Brain (organoid and tissue), 16 donors: ENCODE measurements at places on chromosomes 5 and 9. TPM values are rescaled to one million over a fixed set of nuclear protein-coding genes. Genes with fewer than 3 reads are reported as not detected.

Gene PDE8B
- polyA plus RNA-seq, result 5.9 TPM

Gene PLEKHG4B
- 23.0 TPM for polyA plus RNA-seq

Gene PCDHGA8
- polyA plus RNA-seq, result 0.12 TPM

Gene SHOC1
- polyA plus RNA-seq, result not detected

Gene GPX8
- 1.2 TPM for polyA plus RNA-seq

Gene PRRX2
- polyA plus RNA-seq, result 0.51 TPM

Gene ASB6
- 29.1 TPM for polyA plus RNA-seq

Gene ZNF483
- 2.9 TPM for polyA plus RNA-seq

Gene EIF4E1B
- 0.81 TPM for polyA plus RNA-seq

Gene JAKMIP2
- 14.9 TPM for polyA plus RNA-seq

Gene RNF183
- polyA plus RNA-seq, result 6.0 TPM

Gene EXOC3
- polyA plus RNA-seq, result 69.2 TPM

Gene ABCA1
- polyA plus RNA-seq, result 0.90 TPM

Gene KIF4B
- not detected for polyA plus RNA-seq

Gene PCDHGC5
- polyA plus RNA-seq, result 4.3 TPM

Gene CREB3
- polyA plus RNA-seq, result 82.7 TPM

Gene NMUR2
- not detected for polyA plus RNA-seq

Gene S100Z
- not detected for polyA plus RNA-seq

Gene CYLC2
- polyA plus RNA-seq, result not detected

Gene HBEGF
- polyA plus RNA-seq, result 8.8 TPM
